ENCODE measurements at places on chromosomes 1 and 21. TPM values are rescaled to one million over a fixed set of nuclear protein-coding genes. Genes with fewer than 3 reads are reported as not detected.

The SPRR5 gene
- not detected for total RNA-seq

The C4BPA gene
- not detected for total RNA-seq

The AMPD1 gene
- not detected for total RNA-seq

- no peak for DNase-seq
These were observed 174.4 kb upstream of the FGGY start for GRCh38 chr1:59122527-59122926.

The MYOC gene
- not detected for total RNA-seq

GRCh38 chr1:207309745-207310273 lies 11.7 kb upstream of the CD55 start:
- peak; percentile 75 for DNase-seq

DNA sequence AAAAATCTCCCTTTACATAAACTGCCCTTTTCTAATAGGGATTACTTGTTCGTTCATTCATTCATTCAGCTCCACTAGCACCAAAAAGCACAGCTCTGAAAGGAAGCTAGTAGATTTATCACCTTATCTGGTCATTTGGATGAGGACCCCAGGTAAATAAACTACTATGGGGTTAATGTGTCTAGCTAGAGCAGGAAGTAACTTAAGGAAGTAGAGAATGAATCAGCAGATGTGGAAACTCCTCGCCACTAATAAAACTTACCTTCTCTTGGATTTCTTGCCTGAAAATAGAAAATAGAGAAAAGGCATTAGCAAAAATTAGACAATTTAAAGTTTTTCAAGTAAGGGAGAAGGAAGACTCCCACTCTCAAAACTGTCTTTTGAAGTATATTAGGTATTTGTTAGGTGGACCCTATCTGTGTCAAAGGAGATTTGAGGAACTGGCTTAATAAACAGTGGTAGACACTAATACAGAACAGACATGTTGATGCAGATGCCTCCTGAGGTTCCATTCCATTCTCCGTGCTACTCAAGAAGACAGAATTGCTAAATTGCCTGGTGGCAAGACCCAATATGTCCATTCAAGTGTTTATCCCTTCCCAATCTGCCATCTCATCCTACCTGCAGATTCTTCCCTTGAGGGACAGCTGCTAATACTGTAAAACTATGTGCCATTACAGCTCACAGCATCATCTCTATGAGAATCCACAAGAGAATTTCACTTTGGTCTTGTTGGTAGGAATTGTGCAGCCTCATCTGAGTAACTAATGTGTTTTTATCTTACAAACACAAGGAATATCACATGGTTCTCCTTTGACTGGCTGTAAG lies 14.9 kb downstream of the SELL start:
- DNase-seq: no peak

The NR1I3 gene
- not detected for total RNA-seq

DNA sequence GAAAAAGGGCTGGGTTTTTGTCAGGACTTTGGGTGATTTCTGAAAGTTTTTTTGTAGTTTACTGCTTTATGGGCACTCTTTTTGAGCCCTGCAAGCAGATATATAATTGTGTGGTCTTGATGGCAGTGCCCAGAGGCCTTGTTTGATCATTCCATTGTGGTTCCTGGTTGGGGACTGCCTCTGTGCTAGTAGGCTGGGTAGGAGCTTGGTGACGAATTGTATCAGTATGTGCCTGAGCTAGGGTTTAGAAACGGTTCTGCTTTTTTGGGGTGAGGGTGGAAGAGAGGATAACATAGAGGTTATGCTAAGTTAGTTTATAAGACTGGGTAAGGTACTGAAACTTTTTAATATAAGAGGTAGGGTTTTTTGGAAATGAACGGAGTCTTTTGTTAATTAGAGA lies 139.7 kb upstream of the ETV3 start:
- no peak for DNase-seq

The ATP6V1G3 gene
- not detected for total RNA-seq

The SLAMF1 gene
- total RNA-seq: not detected

- no peak for DNase-seq
These were observed 143.3 kb upstream of the ST6GALNAC5 start for GRCh38 chr1:76723949-76724348.

The SPRR1B gene
- total RNA-seq: 328 TPM

DNA sequence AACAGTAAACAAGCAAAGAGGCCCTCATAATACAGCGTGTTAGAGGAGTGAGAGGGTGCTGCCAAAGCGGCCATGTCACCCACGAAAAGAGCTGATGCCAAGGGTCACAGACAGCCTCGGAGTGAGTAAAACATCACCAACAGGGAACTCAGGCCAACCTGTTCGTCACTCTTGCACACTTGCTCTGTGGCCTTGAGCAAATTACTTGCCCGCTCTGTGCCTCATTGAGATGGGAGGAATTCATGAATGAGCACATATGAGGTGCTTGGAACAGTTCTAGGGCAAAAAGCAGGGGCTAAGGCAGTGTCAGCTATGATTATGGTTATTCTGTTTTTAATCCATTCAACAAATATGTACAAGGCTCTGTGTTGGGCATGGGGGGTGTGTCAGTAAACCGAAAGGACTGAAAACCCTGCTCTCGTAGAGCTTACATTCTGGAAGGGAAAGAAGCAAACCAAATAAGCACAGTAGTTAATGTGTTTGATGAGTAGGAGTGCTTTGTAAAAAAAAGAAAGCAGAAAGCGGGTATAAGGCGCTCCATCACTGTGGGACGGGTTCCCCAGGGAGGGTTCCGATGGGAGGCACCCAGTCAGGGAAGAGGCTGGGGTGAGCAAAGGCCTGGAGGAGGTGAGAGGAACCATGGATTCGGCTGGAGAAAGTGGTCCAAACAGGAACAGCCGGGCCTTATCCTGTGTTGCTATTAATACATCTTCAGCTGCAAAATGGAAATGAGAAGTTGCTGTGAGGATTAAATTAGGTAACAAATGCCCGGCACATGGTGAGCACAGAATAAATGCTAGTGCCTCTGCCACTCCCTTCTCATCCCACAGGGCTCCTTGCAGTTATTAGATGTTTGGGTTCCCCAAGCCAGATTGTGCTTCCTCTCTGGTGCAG lies 39.5 kb upstream of the RD3 start:
- DNase-seq: no peak

The SHISA4 gene
- 18.3 TPM for total RNA-seq

DNA sequence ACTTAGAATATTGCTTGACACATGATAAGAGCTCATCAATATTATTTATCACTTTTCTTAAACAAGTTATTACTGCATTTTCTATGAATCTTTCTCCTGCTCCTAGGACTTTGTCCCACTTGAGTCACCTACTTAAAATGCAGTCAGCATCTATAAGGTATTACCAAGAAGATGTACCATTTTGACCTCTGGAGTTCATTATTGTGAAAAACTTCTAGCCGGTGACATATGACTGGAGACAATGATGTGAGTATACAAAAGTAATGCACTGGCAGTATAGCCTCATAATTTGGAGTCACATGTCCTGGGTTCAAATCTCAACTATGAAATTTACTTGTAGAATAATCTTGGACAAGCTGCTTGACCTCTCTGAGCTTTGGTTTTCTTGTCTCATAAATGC lies 278.5 kb downstream of the PLPP3 start:
- DNase-seq: no peak

DNA sequence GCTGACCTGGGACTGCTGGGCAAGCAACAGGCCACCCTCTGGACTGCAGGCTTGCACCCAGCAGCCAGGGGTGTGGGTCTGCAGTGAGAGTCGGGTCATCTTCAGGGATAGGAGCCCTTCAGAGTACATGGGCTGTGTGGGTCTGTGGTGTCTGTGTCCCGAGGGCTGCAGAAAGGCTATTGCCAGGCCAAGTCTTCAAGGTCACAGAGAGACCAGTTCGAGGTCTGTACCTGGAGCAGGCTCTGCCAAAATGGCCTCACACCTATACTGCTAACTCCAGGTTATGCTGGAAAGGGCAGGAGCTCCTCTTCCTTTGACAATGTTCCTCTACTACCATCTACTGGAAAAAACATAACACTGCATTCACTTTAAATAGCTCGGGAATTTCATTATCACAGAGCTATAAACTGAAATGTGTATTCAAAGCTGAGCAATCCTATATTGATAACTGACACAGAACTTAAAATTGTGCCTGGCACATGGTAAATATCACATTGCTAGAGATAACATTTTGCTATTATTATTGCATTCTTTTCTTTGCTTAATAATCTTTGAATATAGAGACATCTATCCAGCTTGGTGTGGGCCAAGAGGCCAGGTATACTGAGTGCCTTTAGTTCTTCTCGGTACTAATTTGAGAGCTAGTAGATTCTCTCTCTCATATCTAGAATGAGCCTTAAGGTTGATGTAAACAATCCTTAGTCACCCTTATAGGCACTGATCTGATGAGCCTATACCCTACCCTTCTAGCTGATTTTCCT lies 6.9 kb upstream of the DNAH14 start:
- peak; percentile 39 for DNase-seq

DNA sequence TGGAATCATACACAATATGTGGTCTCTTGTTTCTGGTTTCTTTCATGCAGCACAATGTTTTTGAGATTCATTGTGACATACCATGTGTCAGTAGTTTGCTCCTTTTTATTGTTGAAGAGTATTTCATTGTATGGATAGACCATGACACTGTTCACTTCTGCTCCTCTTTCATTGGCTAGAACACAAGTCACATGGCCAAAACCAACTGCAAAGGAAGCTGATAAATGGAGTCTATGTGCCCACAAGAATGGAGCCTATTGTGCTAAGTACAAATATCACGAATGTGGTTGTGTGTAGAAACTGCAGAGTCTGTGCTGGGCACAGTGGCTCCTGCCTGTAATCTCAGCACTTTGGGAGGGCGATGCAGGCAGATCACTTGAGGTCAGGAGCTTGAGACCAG lies 28.6 kb upstream of the FNBP1L start:
- peak; percentile 5 for DNase-seq

DNA sequence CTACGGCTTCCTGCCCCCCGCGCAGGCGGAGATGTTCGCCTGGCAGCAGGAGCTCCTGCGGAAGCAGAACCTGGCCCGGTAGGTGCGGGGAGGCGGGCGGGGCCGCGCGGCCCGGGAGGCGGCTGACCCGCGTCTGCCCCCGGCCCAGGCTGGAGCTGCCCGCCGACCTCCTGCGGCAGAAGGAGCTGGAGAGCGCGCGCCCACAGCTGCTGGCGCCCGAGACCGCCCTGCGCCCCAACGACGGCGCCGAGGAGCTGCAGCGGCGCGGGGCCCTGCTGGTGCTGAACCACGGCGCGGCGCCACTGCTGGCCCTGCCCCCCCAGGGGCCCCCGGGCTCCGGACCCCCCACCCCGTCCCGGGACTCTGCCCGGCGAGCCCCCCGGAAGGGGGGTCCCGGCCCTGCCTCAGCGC lies 16.6 kb downstream of the NOC2L start:
- no peak for DNase-seq

- no peak for DNase-seq
These were observed 27.7 kb downstream of the PLPP3 start for GRCh38 chr1:56551691-56552090.

The ADGRL4 gene
- not detected for total RNA-seq

- no peak for DNase-seq
These were observed 198.2 kb downstream of the ZNF326 start for GRCh38 chr1:90193116-90193515.

The CELA2B gene
- not detected for total RNA-seq

DNA sequence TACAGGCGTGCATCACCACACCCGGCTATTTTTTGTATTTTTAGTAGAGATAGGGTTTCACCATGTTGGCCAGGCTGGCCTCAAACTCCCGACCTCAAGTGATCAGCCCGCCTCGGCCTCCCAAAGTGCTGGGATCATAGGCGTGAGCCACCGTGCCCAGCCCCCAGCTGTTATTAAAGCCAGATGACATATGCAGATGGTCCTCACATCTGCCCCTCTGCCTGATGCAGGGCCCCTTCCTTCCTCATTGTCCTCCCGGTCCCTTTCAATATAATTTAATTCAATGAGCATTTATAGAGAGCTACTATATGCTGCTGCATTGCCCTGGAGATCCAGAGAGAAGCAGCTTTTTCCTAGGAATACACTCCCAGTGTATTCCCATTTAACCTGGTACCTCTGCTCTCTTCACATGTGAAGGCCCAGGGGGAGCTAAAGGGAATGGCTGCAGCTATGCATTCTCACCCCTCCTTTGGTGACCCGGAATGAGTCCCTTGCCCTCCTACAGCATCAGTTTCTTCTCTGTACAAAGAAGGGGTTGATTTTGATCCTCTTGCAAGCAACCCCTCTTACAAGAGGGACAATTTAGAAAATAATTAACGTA lies 55.6 kb downstream of the L1TD1 start:
- no peak for DNase-seq

The DNAH14 gene
- total RNA-seq: 17.7 TPM

DNA sequence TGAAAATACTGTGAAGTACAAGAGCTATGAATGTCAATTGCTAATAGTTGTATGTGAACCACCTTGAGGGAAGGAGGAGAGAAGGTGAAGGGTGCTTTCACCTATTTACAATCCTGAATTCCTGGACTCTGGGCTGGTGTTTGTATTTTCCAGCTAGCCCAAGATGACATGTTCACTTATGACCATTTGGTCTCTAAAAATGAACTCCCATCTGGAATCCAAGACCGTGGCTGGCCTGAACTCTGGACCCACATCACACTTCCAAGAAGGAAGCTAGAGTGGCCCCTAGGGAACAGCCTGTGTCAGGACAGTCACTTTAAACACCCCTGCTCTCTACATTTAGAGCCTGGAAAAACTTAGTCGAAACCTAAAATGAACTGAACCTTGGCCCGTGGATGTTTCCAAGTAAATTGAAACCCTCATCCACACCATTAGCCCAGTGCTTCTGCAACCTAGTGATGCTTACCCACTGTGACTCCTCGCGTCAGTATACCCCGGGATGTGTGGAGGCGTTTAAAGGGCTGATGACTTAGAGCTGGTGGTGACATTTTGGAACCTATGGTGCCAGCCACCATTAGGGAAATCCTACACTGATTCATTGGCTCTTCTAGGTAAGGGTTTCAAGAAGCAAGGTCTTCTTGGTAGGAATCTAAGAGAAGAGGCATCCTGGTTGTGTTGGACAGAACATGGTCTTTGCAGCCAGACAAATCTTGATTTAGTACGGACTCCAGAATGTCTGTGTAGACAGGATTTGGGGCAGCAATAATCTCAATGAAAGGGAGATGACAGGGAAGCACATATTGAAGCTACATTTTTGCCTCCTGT lies 171.5 kb upstream of the IRF2BP2 start:
- DNase-seq: no peak

DNA sequence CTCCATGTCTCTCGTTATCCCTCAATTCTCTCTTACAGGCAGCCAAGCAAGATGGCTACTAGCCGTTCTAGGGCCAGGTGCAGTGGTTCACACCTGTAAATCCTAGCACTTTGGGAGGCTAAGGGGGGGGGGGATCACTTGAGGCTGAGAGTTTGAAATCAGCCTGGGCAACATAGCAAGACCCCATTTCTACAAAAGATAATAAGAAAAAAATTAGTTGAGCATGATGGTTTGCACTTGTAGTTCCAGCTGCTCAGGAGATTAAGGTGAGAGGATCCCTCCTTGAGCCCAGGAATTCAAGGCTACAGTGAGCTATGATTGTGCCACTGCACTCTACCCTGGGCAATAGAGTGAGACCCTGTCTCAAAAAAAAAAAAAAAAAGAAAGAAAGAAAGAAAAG lies 80.4 kb downstream of the NKAIN1 start:
- DNase-seq: no peak

The S100A7 gene
- 2.7 TPM for total RNA-seq

- peak; percentile 50 for DNase-seq
These were observed 195.6 kb upstream of the CAMK1G start for GRCh38 chr1:209387969-209388329.
